ENCODE measurements at places on chromosomes 7 and 10.

GRCh38 chr7:46146454-46147255, 225.6 kb upstream of the IGFBP3 start:
- no peak for DNase-seq

- no peak for DNase-seq
These were observed 20.2 kb downstream of the DPYSL4 start for GRCh38 chr10:132206806-132207535.

DNA sequence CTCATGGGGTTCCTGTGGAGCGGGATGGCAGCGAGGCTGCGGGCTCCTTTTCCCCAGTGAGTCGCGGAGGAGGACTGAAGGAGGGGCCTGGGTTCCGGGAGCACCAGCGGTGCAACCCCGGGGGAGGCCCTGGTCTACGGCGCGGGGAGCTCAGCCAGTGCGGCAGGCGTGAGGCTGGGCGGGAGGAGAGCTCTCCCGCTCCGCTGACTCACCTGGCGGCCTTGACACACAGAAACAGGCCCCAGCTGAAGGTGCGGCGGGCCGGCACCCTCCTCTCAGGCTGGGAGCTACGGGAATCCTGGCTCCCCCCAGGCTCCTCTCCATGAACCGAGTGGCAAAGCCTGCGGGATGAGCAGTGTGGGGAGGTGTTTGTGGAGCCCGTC, 6.8 kb upstream of the NOM1 start:
- DNase-seq: no peak

DNA sequence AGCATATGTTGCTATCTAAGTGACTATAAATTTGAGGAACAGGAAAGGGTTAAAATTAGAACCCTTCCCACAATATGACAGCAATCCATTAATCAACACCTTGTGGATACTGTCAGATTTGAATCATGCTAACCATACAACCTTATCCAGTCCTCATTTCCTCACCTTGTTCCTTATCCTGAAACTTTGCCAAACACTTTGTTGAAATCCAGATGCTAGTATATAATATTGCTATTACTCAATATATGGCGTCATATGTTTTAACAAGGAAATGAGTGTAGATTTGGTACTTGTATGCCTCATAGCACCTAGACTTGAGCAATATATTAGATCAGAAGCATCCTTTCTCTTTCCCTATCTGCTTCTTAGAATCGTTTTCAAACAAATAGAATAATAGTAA, 66.3 kb upstream of the SLC25A13 start:
- no peak for DNase-seq

DNA sequence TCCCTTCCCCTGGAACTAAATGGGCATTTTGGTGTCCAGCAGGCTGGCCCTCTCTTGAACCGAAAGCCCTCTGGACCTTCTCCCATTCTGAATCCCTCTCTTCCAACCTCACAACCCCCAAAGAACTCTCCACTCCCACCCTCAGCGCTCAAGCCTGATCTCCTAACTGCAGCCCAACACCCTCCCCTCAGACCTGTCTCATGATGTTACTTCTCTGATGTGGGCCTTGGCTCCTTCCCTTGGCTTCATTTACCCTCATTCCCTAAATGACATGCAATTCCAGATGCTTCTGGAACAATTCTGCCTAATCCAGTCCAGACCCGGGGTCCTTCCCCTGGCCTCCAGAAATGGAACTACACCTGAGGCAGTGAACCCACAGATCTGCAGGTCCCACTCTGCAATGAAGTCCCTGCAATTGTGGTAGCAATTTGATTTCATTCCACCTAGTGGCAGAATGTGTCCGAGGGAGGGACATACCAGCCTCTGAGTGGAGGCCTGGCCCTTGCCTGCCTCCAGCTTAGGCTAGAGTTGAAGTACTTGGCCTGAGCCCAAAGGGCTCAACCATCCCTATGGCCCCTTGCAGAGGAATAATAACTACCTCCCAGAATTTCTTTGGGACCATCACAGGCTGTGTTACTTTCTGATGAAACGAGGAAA, 4.1 kb upstream of the CEP41 start:
- no peak for DNase-seq

DNA sequence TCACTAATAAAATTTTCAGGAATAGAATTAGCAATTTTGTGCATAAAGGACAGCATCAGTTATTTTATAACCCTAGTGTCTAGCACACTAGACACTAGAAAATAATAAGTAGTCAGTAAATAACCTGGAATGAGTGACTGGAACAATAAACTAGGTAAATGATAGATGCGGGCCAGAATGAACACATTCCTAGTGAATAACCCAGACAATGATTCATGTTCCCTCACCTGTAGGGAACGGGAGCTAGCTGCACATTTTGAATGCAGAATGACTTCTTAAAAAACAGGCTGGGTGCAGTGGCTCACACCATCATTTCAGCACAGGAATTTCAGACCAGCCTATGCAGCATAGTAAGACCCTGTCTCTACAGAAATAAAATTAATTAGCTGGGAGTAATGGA, 3.2 kb upstream of the ATOH7 start:
- no peak for DNase-seq

DNA sequence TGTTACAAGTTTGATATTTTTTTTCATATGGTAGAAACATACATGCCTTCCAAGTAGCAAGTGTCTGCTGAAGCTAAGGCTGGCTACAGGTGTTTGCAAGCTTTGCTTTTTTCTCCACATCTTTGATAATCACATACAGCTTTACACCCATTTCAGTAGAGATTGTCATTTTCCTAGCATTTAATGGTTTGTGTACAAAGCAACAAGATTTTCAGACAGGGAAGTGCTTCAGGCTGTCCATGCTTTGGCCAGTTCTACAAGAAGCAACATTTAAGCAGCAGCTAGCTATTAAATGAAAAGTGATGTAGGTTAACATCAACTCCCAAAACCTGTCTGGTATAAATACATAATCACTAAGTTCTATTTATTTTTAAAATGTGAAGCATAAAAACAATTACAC, 2.3 kb downstream of the HDAC9 start:
- DNase-seq: no peak

DNA sequence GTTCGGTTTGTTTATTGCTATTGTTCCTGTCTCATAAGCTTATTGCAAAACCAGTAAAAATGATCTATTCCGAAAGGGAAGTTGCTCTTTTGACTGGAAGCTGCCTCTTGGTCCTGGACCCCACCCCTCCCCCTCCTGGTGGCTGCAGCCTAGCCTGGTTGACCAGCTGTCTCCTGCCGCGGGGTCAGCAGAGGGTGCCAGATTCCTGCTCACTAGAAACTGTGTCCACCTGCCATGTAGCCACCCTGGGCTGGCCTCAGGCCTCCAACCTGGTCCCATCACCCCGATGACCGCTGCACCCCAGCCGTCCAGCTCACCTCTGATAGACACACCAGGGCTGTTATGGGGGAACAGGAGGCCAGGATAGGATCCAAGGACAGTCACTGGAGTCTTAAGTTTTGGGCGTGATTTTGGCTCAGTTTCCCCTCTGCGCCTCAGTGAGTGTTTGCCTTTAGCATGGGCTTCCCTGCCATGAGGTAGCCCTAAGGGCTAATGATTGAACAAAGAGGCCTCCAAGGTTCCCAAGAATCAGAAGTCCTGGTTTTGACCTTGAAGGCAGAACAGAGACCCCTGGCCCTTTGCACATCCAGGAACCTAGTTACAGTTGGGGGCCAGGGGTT, 32.9 kb upstream of the SLF2 start:
- DNase-seq: no peak

DNA sequence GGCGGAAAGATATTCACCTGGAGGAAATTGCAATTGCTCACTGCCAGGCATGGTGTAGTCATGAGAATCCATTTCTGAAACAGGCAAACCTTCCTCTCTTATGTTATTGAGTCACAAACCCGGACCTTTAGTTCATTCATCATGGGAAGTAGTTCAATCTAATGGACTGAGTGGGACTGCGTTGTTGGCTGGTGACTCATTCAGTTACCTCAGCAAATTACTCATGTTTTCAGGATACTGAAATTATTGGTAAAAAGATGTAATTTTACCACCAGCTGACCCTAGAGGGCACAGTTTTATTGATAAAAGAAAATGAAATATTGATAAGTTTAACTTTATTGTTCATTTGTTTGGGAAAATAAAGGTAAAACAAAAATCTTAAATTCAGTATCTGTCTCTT, 1194.4 kb upstream of the SORCS1 start:
- DNase-seq: no peak

DNA sequence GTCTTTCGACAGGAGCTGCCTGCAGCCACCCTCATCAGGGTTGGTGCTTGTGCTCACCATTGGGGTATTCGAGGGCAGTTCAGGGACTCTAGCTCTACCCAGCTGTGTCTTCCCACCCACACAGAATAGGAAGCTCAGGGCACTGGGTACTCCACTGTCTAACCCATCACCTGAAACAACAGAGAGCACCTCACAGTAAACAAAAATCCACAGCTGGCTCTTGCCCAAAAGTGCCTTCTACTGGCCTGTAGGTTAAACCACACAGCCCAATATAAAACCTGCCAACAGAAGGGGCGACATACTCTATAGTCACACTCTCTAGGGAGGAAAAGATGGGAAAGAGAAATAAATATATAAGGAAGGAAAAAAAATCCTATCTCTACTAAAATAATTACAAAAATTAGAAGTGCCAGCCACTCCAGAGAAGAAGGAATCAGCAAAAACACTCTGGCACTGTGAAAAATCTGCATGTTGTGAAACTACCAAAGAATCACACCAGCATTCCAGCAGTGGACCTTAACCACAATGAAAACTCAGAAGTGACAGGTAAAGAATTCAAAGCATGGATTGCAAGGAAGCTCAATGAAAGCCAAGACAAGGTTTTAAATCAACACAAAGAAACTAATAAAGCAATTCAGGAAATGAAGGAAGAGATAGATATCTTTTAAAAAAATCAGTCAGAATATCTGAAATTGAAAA, 110.0 kb downstream of the HGF start:
- DNase-seq: no peak

- DNase-seq: no peak
These were observed 146.6 kb downstream of the SH2D4B start for GRCh38 chr10:80684259-80684658.

DNA sequence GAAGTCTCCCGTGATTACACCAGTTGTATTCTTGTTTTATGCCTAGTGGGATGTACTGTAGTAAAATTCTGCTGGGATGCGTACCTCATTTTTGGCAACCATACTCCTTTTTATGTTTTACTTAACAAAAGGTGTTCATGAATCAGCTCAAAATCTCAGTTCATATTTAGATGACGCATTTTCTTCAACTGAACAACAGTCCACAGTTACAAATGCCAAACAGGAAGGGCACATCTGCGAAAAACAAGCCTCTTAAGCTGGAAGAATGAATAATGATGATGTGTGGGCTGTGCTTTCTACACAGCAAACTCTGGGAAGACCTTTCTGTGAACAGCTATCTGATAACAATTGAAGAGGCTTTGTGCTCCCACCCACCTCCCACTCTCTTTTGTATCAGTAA, 68.4 kb upstream of the NRBF2 start:
- DNase-seq: no peak

- DNase-seq: no peak
These were observed 16.7 kb downstream of the USP6NL start for GRCh38 chr10:11594589-11595394.

GRCh38 chr7:123916240-123916724, 8.8 kb upstream of the SPAM1 start:
- no peak for DNase-seq

GRCh38 chr7:36449685-36450084, 60.0 kb downstream of the ANLN start:
- DNase-seq: no peak

DNA sequence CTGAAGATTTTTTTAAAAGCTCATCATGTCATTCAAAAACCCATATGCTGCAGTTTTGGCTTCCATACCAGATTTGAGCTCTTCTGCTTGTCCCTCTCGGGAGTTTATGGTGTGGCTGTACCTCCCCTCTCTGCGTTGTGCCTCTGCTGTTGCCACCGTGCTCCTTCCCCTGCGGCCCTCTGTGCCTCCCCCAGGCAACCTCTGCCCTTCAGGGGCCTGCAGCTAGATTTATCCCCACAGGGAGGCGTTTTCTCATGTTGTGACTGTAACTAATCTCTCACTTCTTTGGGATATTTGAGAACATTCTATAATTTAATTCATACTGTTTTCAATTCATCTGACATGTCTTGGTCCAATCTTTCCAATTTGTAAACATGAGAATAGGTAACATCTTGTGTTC, 52.7 kb downstream of the TASOR2 start:
- no peak for DNase-seq

DNA sequence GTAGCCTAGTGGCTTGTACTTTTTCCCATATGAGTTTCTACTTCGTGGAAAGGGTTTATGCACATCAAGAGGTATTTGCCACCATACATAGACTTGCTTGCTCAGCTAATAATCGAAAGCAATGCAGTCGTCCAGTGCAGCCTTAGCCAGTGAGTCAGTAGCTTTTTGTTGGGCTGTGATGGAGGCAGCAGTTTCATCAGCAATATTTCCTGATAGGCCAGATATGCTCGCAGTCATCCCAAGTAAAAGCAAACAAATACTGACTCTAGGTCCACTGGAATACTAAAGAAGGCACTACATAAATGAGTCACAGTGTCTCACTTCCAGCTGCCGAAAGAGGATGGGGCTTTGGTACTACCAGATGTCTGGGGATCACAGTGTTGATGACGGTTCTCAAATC, 2.1 kb upstream of the BNIP3 start:
- DNase-seq: no peak

GRCh38 chr7:158609313-158609974, 21.8 kb upstream of the PTPRN2 start:
- DNase-seq: no peak

GRCh38 chr10:124239696-124240095, 146.3 kb upstream of the CHST15 start:
- no peak for DNase-seq

GRCh38 chr10:58334817-58335305, at the start of gene UBE2D1:
TSS of gene UBE2D1 (plus strand) at chr10:58335006. CDS start at chr10:58335202, 196 bp downstream.
- DNase-seq: peak; percentile 60

GRCh38 chr10:260819-261429, 125.7 kb downstream of the ZMYND11 start:
- no peak for DNase-seq

GRCh38 chr10:91219371-91220193, 881 bp upstream of the PCGF5 start:
- DNase-seq: no peak

DNA sequence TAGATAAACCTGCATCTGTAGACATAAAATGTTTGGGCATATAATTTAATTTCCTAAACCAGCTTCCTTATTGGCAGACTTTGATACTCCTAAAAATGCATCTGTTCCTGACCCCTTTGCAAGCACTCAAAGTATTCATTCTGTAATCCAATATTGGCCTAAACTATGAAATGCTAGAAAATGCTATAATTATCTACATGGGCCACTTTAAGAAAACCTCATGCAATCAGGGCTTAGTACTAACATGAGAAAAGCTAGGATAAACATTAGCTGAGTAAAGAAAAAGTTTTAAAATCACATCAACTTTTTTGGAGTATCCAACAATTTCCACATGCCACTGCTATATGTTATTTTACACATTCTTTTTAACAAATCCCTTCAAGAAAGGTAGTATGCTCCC, 57.2 kb downstream of the PARD3 start:
- DNase-seq: no peak

GRCh38 chr7:38909870-38910269, 879 bp upstream of the VPS41 start:
- no peak for DNase-seq

- DNase-seq: no peak
These were observed 5.3 kb upstream of the KCNIP2 start for GRCh38 chr10:101848894-101849351.

GRCh38 chr7:134210227-134210626, 83.1 kb downstream of the LRGUK start:
- DNase-seq: no peak

GRCh38 chr10:12181065-12181775, 14.5 kb downstream of the NUDT5 start:
- peak; percentile 37 for DNase-seq

GRCh38 chr7:121529003-121529402, 132.9 kb upstream of the FAM3C start:
- DNase-seq: no peak

- DNase-seq: no peak
These were observed 54.5 kb downstream of the ELMO1 start for GRCh38 chr7:37394158-37394557.
